ENCODE measurements at places on chromosomes 5 and 9.

GRCh38 chr9:133770076-133770777 lies 32.1 kb upstream of the SARDH start:
- DNase-seq: no peak

GRCh38 chr9:21730899-21731298 lies 71.5 kb upstream of the MTAP start:
- DNase-seq: no peak

DNA sequence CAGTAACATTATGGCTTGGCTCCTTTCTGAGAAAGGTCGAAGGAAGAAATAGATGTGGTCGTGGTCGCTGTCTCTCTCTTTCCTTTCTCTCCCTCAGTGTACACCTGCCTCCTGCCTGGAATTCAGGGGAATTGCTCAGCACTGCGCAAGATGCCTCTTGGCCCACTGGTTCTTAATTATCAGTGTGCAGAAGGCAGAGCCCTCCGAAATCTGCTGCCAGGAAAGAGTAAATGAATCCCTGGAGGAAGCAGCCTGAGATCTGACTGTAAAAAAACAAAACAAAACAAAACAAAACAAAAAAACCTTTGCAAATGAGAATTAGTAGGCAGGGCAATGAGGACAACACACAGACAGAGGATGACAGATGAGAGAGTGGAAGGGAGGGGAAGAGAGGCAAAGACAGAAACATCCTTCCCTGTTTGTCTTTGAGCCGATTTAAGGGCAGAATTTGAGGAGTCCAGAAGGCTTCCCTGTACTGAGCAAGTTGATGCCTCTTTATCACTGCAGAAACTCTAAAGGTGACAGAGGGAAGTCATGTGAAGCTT lies 113.8 kb upstream of the PUM3 start:
- DNase-seq: no peak

GRCh38 chr5:82097-82496 lies 9.9 kb upstream of the PLEKHG4B start:
- DNase-seq: no peak

GRCh38 chr9:112044881-112045280 lies 130.2 kb downstream of the SUSD1 start:
- no peak for DNase-seq

All from NCI-H1930 (cell line).